ENCODE measurements at places on chromosomes 3 and 15.

DNA sequence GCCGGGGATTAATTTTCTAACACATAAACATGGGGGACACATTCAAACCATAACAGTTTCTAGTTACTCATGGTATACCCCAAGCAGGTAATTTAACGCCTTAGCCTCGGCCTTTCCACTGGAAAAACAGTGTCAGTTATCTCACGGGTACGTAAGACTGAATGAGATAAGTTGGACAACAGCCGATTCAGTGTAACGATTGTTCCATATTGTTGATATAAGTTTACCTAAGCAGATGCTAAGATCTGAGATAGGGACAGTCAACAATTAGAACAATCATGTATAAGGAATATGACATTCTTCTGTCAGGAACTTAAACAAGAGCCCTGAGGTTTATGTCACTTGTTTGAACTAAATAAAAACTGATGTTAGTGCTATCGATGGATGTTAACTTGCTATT lies 130.8 kb downstream of the GHSR start:
- DNase-seq, result no peak

DNA sequence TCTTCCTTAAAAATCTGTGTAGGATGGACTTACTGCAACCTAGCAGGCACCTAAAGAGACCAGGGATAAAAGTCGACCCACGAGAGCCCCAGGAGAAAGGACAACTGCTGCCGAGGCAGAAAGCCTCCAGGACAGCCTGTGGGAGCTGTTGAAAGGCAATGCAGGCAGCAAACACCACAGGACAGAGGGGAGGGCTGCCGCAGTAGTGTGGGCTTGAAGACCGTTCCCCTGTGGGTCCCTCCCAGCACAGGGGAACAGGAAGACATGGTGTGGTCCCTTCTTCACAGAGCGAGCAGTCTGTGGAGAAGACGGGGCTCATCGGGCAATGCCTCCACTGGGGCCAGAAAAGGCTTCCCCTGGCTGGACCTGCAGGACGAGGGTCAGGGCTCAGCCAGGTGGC lies 58.5 kb upstream of the GATA2 start:
- no peak for DNase-seq

- no peak for DNase-seq
These were observed 54.3 kb upstream of the SNRPA1 start for GRCh38 chr15:101349047-101349951.

DNA sequence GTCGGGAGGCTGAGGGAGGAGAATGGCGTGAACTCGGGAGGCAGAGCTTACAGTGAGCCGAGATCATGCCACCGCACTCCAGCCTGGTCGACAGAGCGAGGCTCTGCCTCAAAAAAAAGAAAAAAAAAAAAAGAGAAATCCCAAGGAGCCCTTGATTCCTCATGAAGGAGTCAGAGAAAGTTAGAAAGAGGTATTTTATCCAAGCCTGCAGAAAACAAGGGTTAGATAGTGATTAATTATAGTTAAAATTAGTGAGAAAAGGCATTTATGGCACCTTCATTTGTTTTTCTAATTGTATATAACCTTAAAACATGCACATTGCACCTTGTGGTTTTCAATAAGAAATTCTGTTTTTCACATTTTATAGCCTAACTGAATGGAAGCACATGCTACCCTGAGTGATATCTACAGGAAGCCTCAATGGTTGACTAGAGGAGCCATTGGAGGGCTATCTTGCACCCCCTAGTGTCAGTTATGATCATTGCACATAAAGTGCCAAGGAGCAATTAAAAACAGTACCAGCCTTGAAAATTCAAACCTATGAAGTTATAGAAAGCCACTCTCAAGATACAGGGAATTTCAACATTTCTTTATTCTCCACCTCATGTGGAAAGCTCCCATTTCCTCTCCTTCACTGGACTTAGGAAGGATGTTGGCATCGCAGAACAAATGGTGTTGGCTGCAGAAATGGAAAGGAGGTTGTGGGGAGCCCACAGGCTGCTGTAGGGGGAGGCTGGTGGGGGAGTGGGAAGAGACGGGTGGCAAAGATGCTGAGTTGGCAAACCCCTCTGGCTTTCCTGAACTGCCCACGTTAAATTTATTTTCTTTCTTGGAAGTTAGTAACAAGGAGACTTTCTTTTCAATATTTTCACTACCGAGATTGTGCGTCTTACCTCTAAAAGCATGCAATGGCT lies 48.5 kb downstream of the ITGA11 start:
- no peak for DNase-seq

GRCh38 chr15:48121849-48122248 lies 1.1 kb downstream of the SLC24A5 start:
- no peak for DNase-seq

GRCh38 chr3:33883538-33883950 lies 85.1 kb downstream of the PDCD6IP start:
- peak; percentile 69 for DNase-seq

GRCh38 chr3:9901967-9902366 lies 681 bp upstream of the IL17RE start:
- no peak for DNase-seq

DNA sequence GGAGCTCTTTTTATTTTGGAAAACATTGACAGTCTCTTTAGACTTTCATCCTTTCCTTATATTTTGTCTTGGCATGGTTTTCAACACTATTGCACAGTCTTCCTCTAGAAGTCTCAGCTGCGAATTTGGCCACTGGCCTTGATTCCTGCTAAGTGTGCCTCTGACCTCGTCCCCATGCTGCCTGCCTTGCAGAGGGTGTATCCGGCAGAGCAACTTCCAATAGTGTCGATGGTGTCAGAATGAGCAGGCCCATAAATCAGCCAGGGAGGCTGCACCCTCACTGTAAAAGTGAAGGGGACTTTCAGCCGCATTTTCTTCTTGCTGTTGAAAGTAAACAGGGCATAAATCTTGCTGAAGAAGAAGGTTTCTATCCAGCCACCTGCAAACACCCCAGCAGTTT lies 336.7 kb upstream of the TRIM42 start:
- no peak for DNase-seq

DNA sequence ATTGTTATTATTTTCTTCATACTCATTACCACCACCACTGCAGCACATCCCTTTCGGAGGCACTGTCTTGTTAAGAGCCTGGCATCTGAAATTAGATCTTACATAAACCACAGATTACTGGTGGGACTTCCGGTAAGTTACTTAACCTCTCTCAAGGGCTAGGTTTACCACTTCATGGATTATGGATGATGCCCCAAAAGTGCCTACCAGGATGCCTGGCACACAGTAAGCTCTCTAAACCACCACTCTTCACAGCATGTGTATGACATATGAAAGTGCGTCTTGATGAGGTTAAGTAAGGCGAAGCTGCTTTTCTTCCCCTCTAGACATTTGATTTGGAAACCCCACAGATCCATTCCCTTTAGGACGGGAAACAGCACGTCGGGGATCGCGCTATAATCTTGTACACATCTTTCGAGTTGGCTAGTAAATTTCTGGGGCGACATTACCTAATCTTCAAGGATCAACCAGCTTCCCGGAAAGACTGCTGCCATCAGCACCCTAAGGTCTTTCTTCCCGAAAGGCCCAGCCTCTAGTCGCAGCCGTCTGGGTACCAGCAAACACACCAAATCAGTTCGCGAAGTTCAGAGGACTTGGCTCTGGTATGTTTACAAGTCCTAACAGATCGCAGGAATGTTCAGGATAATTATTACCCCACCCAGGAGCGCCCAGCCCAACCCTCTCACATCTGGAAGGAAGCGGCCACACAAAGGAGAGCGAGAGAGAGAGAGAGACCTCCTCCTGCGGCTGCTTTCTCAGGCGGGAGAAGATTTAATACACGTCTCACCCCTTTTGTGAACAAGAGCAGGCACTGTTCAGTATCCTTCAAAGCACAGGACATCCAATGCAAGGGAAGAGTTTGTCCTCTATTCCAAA lies 155.1 kb upstream of the FRMD4B start:
- DNase-seq, result peak; percentile 69
